ENCODE measurements at places on chromosomes 3 and 15.

- DNase-seq = no peak
- no peak overlapping the region for H3K27ac ChIP-seq
Observed at GRCh38 chr3:100834332-100834731, 125.0 kb downstream of the TFG start.

GRCh38 chr3:60101621-60102020 is 1051.8 kb upstream of the CFAP20DC start:
- peaks cover 4% of the 10 kb centered on the region for H3K4me1 ChIP-seq
- H3K27me3 ChIP-seq = no peaks in the 10 kb centered on the region
- H3K4me3 ChIP-seq = no peak overlapping the region
- no peaks in the 10 kb centered on the region for H3K36me3 ChIP-seq

DNA sequence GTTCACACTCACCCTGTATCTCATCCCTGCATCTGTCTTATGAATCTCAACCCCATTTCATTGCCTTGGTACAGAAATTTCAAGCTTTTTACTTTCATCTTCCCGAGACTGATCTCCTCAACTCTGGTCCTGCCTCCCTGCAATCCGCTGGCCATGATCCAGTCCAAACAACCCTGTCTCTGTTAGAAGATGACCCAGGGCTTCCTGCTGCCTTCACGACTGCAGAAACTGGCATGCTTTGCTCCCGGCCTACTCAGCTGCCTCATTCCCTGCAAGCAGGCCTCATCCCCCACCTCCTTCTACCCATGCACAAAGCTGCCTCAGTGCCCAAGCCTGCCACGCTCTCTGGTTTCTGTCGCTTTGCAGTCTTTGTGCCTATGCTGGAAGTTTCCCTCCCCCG is 12.4 kb downstream of the HES1 start:
- no peak overlapping the region for H3K27ac ChIP-seq
- no peaks in the 10 kb centered on the region for H3K4me1 ChIP-seq
- DNase-seq = no peak
- no peaks in the 10 kb centered on the region for H3K27me3 ChIP-seq
- no peak overlapping the region for H3K4me3 ChIP-seq

- H3K27ac ChIP-seq = no peak overlapping the region
- DNase-seq = no peak
- no peak overlapping the region for H3K4me3 ChIP-seq
- H3K4me1 ChIP-seq = no peaks in the 10 kb centered on the region
- no peaks in the 10 kb centered on the region for H3K27me3 ChIP-seq
Observed at GRCh38 chr3:187456250-187456649, 88.1 kb downstream of the RTP4 start.

DNA sequence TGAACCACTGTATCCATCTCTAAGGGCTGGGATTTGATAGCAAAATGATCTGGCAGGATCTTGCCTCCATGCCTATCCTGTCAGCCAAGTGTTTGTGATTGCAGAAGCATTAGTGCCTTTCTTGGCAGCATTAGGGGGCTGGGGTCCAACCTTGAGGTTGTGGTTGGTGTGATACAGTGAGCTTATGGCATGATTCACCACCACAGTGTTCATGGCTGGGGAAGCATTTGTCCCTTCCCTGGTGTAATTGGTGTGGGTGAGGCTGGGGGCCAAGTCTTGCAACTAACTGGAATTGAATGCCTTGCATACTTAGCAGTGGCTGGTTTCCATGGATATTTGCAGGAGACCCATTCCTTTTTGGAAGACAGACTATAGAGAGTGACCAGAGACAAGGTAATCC is 271.0 kb upstream of the TBL1XR1 start:
- no peak overlapping the region for H3K4me3 ChIP-seq
- no peak for DNase-seq
- H3K4me1 ChIP-seq = no peaks in the 10 kb centered on the region

GRCh38 chr3:71984843-71985613 is 200.1 kb upstream of the PROK2 start:
- peaks cover 10% of the 10 kb centered on the region for H3K4me1 ChIP-seq
- no peak overlapping the region for H3K4me3 ChIP-seq
- H3K27ac ChIP-seq = no peak overlapping the region
- no peaks in the 10 kb centered on the region for H3K36me3 ChIP-seq
- DNase-seq = no peak

DNA sequence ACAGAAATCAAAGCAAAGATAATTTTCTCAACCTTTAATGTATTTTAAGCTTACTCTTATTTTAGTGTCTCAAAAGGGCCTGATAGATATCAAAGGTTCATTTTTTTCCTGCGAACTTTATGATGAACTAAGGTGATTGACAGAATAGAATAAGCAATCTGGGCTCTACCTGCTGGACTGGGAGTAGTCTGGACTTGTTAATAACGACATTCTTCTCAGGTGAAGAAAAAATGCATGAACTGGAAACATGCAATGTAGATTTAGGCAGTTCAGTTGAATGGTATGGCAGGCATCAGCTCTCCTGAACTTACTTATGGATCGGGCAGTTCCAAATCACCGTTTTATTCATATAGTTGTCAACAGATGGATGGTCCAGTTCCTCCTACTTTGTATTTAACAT is 189.7 kb upstream of the ZBTB20 start:
- no peak overlapping the region for H3K27ac ChIP-seq
- H3K4me3 ChIP-seq = no peak overlapping the region
- H3K27me3 ChIP-seq = no peaks in the 10 kb centered on the region
- DNase-seq = no peak

DNA sequence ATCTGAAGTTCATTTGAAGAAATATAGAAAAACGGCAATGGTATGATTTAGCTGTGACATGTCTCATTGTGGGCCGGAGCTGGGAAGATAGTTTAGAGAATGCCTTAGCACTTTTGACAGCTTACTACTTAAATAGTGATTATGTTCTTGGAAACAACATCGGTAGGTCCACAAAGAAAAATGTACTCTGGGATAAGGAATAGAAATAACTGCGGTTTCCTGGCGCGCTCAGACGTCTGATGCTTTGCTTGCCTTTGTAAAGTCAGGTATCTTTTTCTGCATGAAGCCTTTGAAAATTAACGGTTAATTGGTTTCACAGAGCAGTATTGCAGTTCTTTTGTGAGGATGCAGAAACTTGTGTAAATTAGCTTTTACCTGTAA is 1.4 kb downstream of the USP3 start:
- H3K4me3 ChIP-seq = peak overlapping the region; percentile 90
- peak overlapping the region; percentile 87 for H3K27ac ChIP-seq
- peaks cover 80% of the 10 kb centered on the region for H3K4me1 ChIP-seq
- H3K27me3 ChIP-seq = no peaks in the 10 kb centered on the region

GRCh38 chr15:48520376-48521155 is 124.9 kb downstream of the FBN1 start:
- H3K27me3 ChIP-seq = no peaks in the 10 kb centered on the region
- no peak overlapping the region for H3K4me3 ChIP-seq
- H3K4me1 ChIP-seq = no peaks in the 10 kb centered on the region
- H3K36me3 ChIP-seq = no peaks in the 10 kb centered on the region
- no peak for DNase-seq

DNA sequence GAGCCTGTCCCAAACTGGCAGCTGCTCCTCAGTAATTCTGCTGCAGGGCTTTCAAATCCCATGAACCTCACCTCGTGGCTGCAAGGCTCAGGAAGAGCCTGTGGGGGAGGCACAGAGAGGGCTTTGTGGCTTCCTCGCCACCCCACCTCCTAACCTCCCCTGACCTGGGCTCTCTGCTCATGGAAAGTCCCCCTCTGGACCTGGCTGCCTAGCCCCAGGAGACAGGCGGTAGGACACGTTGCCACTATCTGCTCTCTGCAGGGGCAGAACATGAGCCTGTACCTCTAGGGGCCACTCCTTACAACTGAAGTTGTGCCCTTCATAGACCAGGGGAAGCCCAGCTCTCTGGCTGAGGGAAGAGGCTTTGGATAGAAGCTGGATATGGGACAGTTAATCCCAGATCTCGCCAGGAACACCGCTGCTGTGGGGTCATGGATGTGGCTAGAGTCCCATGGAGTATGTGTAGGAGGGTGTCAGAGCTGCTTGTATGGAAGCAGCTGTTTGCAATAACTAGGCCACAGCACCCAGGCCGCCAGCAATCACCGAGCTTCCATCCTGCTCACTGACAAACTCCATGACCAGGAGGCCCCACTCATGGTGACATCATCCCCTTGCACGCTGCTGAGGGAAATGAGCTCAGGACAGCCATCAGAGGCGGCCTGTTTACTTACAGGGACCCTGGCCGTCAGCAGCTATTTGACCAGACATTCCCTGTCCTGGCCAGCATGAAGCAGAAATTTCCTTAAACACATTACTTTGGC is 34.0 kb upstream of the CILP start:
- H3K27me3 ChIP-seq = no peaks in the 10 kb centered on the region
- H3K4me3 ChIP-seq = no peak overlapping the region
- DNase-seq = no peak
- H3K4me1 ChIP-seq = no peaks in the 10 kb centered on the region
- no peak overlapping the region for H3K27ac ChIP-seq
